ENCODE measurements at places on chromosomes 12 and 14.
A peak's percentile ranks its signal among the peaks of the same experiment; 100 is the strongest.

DNA sequence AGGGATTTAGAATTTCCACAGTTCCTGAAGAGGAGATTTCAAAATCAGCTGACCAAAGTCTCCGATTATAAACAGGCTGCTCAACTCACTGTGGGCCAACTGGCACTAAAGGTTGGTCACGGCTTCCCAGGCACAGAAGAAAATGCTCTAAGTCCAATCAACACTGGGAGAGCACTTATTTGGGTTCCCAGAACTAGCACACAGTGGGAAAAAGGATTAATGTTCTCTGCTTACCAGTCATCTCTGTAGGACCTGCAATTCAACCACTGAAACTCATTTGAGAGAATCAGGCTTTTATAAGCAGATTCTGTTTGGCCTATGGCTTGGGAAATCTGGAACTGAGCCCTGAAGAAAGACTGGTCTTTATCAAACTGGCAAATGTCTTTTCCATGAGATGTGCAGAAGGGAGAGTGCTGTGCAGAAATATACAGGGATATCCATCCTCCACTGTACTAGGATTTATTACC is 49.4 kb downstream of the ABCC9 start:
- DNase-seq = no peak

- no peak for DNase-seq
Measured at GRCh38 chr14:77103951-77104350, 5.9 kb downstream of the CIPC start.

- no peak for DNase-seq
Measured at GRCh38 chr12:56914724-56915123, 19.5 kb downstream of the SDR9C7 start.

GRCh38 chr12:69689638-69690037 is 9.5 kb downstream of the BEST3 start:
- no peak for DNase-seq

- no peak for DNase-seq
Measured at GRCh38 chr12:116631619-116632018, 72.4 kb downstream of the MAP1LC3B2 start.

DNA sequence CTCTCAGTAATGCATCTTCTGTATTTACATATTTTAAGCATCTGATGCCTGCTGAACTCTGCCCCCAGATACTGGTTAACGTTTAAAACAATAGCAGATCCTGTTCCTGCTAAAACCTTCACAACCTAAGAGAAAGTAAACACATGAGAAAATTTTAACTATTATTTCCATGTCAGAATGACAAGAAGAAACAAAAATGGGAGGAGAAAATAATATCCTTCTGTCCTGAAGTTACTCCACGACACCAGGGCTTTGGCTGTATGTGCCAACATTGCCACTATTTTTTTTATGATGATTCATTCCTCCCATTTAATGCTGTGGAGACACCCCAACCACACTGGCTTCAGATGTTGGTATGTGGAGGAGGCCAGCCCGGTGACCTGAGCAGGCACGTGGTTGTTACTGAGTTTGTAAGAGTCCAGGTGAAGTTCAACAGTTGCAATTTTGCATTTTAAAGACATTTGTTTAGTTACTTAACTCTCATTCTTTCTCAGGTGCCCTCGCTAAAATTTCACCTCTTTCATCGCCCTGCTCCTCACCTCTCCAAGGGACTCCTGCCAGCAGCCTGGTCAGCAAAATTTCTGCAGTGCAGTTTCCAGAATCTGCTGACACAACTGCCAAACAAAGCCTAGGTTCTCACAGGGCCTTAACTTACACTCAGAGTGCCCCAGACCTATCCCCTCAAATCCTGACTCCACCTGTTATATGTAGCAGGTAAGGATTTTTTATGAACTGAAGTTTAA is 65.5 kb upstream of the SLCO1C1 start:
- peak; percentile 13 for DNase-seq

DNA sequence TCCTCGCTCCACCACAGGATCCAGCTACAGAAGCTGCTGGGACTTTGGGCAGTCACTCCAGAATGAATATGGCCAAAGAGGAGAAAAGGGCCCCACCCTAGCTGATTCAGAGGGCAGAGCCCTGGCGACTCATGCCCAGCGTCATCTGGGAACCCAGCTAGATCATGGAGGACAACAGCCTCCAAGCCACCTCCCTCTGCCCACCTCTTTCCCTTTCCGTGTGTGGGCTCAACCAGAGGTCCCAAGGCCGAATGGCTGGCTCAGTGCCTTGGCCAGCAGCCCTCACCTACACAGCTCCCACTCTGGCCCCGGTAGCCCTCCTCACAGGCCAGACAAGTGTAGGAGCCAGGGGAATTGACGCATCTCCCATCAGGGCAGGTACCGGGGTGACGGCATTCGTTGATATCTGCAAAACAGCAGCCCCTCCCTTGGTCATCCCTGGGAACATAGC is 17.4 kb downstream of the ISCA2 start:
- peak; percentile 60 for DNase-seq

DNA sequence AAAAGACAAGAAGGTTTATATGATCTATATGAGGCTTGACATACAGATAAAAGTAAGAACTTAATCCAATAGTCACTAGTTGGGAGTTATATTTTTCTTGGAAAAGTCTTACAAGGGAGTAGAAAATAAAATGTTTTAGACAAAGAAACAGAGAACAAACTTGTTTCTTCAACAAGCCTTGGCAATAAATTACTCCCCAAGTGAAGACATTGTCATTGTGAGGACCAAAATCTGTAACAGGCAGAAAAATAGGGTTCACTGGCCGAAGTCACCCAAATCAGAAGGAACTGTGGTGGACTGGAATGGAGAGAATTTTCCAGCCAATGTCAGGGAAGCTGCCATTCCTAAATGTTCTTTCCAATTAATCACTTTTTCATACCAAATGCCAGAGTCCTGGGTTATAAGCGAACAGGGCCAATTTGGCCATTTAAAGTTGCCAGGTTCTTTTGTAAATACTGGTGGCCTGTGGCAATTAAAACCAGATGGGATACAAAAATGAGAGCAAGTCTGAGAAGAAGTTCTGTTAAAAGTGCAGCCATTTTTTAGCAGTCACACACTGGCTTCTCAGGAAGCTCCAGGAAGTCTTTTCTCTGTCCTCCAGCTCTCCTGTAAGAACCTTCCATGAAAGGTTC is 117.3 kb upstream of the OVCH1 start:
- DNase-seq = no peak

GRCh38 chr14:104329793-104330192 is 191.4 kb downstream of the KIF26A start:
- DNase-seq = no peak

GRCh38 chr12:31259136-31259886 is 66.6 kb downstream of the SINHCAF start:
- DNase-seq = no peak

- DNase-seq = peak; percentile 24
Measured at GRCh38 chr12:58918469-58918844, 1.8 kb downstream of the LRIG3 start.

GRCh38 chr14:73221945-73222344 is 15.4 kb upstream of the PAPLN start:
- DNase-seq = peak; percentile 48

GRCh38 chr12:25101092-25101445 is 93.9 kb downstream of the DNAI7 start:
- no peak for DNase-seq

DNA sequence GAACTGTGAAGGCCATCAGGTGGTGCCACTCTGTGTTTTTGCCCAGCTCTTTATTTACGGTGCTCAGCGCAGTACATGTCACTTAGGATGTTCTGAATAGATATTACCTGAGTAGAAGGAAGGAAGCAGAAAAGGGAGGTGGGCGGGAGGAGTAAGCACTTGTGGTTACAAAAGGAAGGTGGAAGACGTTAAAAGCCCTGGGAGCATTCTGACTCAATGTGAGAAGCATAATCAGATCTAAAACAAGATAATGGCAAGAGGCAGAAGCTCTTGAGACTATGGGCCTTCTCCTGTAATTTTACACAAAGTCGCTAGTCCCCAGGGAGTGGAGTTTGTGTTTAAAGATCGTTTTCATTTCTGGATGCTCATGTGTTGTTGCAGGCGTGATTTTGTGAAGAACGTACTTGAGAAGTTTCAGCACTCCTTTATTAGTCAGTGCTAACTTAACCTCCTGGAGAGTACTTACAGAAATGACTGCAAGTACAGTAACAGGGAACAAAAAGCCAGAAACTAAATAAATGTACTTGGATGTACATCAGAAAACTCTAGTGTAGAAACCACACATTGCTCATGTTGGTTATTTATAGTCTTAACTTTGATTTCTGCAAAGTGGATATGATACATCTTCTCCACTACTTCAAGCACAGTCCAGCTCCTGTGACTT is 1523.5 kb downstream of the AACS start:
- DNase-seq = no peak

GRCh38 chr14:81802341-81802740 is 268.7 kb upstream of the SEL1L start:
- no peak for DNase-seq

DNA sequence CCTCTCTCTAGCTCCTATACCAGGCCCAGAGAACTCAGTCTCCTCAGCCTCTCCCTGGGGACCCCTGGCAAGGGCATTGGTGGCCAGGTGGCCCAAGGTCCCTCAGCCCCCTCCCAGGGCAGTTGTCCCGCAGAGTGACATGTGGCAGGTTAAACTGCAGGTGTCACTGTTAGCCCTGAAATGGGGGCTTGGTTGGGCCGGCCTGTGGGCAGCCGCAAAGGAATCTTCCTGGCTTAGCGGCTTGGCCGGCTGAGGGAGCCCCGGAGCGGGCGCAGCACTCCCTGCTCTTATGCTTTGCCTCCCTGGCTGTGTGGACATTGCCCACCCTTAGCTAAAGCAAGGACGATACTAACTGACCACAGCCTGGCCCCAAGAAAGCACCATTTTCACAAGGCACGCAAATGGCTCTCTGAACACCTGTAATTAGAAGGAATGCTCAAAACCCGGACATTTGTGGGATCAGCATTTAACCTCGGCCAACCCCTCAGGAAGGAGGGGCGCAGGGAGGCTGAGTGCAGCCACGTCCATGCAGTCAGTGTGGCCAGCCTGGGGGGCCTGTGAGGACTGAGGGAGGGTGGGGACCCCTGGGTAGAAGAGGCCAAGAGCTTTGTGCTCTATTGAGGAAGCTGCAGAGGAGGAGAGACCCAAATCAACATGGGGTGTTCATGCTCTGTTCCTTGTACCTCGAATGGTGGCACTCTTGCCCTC is 82.2 kb downstream of the PAPOLA start:
- DNase-seq = peak; percentile 12

GRCh38 chr12:23803540-23803939 is 145.9 kb downstream of the SOX5 start:
- no peak for DNase-seq

- no peak for DNase-seq
Measured at GRCh38 chr12:69524755-69525469, 54.7 kb downstream of the FRS2 start.

- DNase-seq = no peak
Measured at GRCh38 chr12:3177778-3178425, 100.7 kb downstream of the TSPAN9 start.

DNA sequence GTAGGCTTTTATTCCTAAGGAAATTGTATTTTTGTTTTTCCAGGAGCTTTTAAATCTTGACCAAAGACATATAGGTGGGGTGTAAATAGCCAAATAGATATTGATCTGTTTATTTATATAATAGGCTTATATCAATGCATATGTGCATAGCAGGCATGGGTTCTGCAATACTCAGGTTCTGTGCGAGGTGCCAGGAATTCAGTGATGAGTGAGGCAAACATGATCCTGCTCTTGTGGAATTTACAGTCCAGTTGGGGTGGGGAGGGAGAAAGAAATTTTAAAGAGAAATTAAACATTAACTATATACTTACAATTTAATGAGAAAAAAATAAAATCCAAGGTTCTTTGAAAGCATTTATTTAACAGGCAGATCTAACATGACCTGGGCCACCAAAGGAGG is 160.3 kb upstream of the HIF1A start:
- DNase-seq = no peak

- DNase-seq = no peak
Measured at GRCh38 chr14:68594737-68595380, 198.0 kb downstream of the ZFP36L1 start.

GRCh38 chr14:98799891-98800290 is 472.1 kb downstream of the BCL11B start:
- no peak for DNase-seq

DNA sequence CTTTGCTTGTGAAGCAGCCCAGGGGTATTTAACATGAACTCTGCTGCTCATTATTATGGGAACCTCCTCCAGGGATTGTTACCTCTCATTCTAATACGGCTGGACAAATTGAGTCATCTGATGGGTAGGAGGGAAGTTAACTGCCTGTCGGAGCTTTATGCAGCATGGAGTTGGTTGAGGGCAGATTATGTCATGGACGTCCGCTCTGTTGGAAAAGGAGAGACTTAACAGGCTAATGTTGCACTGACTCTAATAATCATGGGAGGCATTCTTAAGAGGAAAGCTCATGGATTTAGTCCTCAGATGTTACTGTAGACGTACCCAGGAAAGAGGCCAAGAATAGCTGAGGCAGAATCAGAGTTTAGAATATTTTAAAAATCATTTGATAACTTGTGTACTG is 9.9 kb downstream of the POP5 start:
- DNase-seq = no peak

- no peak for DNase-seq
Measured at GRCh38 chr14:67833403-67833802, 13.8 kb downstream of the RAD51B start.

DNA sequence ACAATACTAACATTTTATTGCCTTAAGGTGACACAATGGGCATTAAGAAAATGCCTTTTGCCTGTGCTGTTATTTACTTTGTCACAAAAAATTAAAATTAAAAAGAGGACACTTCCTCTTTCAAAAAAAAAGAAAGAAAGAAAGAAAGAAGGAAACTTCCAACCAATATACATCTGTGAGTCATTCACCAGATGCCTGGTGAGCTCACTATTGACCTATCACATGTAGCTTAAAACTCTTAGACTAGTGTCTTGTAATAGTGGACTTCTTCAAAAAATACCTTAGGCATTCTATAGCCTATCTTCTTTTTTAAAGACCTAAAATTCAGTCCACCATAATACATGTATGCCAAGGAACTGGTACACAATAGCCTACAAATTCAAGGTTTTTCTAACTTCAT is 4.9 kb upstream of the SOX5 start:
- DNase-seq = peak; percentile 79

- DNase-seq = no peak
Measured at GRCh38 chr12:96521895-96522682, 32.7 kb downstream of the CFAP54 start.

GRCh38 chr14:73761618-73762355 is 47.6 kb upstream of the PNMA1 start:
- DNase-seq = peak; percentile 61

GRCh38 chr14:68688872-68689371 is 103.9 kb downstream of the ZFP36L1 start:
- DNase-seq = peak; percentile 71

GRCh38 chr12:26101350-26101734 is 23.5 kb downstream of the BHLHE41 start:
- no peak for DNase-seq

DNA sequence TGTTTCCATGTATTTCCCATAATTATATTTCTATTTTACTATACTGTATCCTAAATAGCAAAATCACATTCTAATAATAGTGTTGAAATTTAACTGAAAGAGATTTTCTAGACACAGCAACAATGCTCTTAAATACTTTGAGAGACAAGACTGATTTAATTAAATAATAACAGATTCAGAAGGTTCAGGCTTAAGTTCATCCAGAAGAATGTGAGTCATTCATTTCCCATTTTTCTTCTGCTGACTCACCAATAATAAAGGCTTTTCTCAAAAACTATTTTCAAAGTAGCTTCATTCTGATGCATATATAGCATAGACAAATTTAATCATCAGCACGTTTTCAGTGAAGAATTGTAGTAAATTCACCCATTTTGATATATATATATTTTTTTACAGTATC is 481.4 kb downstream of the MDGA2 start:
- DNase-seq = peak; percentile 54
